Diencephalon (tissue), 1 donor: ENCODE measurements at places on chromosomes 5 and 9. TPM values are rescaled to one million over a fixed set of nuclear protein-coding genes. Genes with fewer than 3 reads are reported as not detected.

Gene RAPGEF6
- total RNA-seq: 101 TPM

Gene PCDHGB2
- total RNA-seq: 7.6 TPM

Gene CTNND2
- total RNA-seq: 99.7 TPM

Gene TMOD1
- 5.5 TPM for total RNA-seq

Gene FSD1L
- total RNA-seq: 103 TPM

Gene IL5
- total RNA-seq: not detected

Gene CIZ1
- total RNA-seq: 22.6 TPM

Gene PCDHA9
- total RNA-seq: 11.3 TPM

Gene TAF11L10
- total RNA-seq: not detected

Gene ZNF354C
- total RNA-seq: 42.2 TPM

Gene HSD17B3
- not detected for total RNA-seq

Gene CBY3
- 0.46 TPM for total RNA-seq

Gene ACTL7B
- total RNA-seq: not detected

Gene ACTBL2
- not detected for total RNA-seq

Gene SPINK13
- total RNA-seq: not detected

Gene DMRT2
- total RNA-seq: 0.23 TPM

Gene SYNPO
- total RNA-seq: 6.0 TPM

Gene LHX6
- 22.1 TPM for total RNA-seq

Gene IL7R
- total RNA-seq: 0.46 TPM

Gene PCDHB5
- 11.1 TPM for total RNA-seq

Gene RAPGEF1
- 38.1 TPM for total RNA-seq

Gene CYLC2
- total RNA-seq: not detected

Gene BASP1
- total RNA-seq: 460 TPM

Gene ASTN2
- 32.8 TPM for total RNA-seq

Gene CCDC171
- 21.9 TPM for total RNA-seq

Gene SLC35D2
- total RNA-seq: 3.5 TPM

Gene KCNV2
- total RNA-seq: not detected

Gene IFNB1
- not detected for total RNA-seq

Gene IL17B
- total RNA-seq: not detected

Gene GPX3
- 9.0 TPM for total RNA-seq

Gene TMEM174
- not detected for total RNA-seq

Gene ARPC5L
- 17.8 TPM for total RNA-seq

Gene FUT7
- not detected for total RNA-seq

Gene STKLD1
- total RNA-seq: 3.0 TPM

Gene FAM120AOS
- total RNA-seq: 36.7 TPM

Gene RBM27
- 43.4 TPM for total RNA-seq

Gene PCDHA10
- total RNA-seq: 11.5 TPM

Gene FOXD4L4
- 1.4 TPM for total RNA-seq

Gene PTGES
- 9.5 TPM for total RNA-seq

Gene ORM2
- total RNA-seq: not detected

Gene HTR1A
- total RNA-seq: 5.5 TPM

Gene TRIM23
- total RNA-seq: 87.2 TPM

Gene PCDHA1
- 13.8 TPM for total RNA-seq

Gene KCNIP1
- total RNA-seq: 51.2 TPM

Gene AGXT2
- 0.23 TPM for total RNA-seq

Gene TSSK1B
- total RNA-seq: not detected

Gene FXN
- total RNA-seq: 4.4 TPM
